ENCODE measurements at places on chromosomes 4 and X.

DNA sequence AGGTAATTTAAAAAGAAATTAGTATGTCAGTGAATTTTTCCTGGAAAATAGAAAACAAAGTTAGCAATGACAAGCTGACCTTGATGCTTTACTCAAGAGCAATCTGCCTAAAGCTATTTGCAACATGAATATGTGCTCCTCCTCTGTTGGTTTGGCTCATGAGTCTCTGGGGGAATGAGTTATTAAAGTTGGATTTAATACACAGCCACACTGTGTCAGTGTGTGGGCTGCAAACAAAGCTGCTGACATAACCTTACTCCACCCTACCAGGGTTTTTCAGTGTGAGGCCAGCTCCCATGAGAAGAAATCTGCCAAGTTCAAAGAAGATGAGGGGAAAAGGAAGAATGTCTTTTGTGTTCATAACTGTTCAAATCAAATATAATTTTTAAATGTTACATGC, 280.5 kb downstream of the TLL1 start:
- DNase-seq: no peak

DNA sequence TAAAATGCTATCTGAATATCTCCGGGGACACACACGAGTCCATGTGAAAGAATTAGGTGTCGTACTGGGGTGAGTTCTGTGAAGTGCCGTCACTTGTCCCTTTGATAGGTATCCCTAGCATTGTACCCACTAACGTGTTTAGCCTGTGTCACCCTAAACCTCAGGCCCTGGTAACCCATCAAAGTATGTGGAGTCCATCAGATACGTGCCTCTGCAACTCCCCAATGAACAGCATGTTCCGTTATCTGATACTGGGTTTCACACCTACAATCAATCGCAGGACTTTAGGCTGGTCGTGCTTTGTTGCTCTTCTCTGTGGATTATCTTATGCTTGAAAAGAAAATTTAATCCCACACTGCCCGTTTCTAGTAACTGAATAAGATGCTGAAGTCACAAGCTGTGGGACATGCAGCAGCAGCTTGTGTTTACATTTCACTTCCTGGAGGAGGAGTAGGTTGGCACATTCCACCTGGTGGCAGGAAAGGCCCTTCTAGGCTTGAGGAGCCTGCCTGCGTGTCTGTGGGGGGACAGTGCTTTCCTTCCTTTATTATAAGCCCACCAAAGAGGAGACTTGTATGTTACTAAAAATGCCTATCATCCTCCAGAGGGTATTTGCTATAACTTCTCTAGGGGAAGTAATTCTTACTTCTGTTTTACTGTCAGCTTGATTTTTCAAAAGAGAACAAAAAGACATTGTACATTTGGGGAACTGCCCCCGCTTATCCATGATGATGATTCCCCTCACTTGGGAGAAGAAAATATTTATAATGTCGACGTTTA, 127.2 kb downstream of the FNIP2 start:
- DNase-seq: no peak

DNA sequence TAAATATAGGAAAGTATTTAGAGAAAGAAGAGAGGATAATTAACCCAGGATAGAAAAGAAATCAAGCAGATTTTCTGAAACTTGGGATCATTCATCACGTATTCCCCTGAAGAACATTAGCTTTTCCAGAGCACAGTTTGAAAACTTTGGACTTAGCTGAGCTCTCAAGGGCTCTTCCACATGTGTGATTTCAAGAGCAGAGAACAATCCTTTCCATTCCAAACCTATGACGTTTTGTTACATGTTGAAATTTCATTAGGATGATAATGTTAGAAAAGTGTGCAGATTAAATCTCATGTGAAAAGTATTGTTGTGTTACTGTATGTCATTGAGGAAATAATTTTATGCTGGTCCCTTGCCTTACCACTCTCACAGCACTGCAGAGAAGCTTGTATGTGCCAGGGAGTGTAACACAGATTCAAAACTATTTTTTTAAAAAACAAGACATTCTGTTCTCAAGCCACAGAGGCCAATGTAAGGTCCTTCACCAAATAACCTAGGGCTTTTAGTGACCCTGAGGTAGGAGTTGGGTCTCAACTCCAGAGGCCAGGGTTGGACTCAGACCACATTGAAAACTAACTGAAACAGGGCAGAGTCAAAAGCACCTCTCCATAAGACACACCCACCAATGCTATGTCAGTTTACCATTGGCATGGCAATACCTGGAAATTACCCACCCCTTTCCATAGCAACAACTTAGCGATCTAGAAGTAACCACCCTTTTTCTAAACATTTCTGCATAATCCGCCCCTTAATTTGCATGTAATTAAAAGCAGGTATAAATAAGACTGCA, 141.3 kb downstream of the ANXA5 start:
- no peak for DNase-seq

- no peak for DNase-seq
These were observed 89.0 kb downstream of the GEMIN8 start for GRCh38 chrX:13940671-13941070.

DNA sequence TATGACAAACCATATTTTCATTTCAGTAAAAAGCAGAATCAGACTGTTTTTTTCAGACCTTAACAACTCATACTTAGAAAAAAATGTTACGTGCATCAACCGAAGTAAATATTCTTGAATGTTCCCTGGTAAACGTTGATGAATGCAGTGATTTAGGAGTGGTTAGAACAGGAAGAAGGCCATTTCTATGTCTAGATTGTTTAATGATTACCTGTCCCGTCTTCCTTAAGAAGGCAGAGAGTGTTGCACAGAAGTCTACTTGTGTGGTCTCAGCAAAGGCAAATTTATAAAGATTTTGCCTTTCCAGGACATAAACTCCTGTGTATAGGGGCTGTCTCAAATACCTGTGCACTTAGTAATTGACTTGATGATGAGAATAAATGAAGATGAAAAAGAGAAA, 134.5 kb downstream of the MGST2 start:
- DNase-seq: no peak

- no peak for DNase-seq
These were observed 2266.9 kb downstream of the PCDH7 start for GRCh38 chr4:32987111-32987510.

DNA sequence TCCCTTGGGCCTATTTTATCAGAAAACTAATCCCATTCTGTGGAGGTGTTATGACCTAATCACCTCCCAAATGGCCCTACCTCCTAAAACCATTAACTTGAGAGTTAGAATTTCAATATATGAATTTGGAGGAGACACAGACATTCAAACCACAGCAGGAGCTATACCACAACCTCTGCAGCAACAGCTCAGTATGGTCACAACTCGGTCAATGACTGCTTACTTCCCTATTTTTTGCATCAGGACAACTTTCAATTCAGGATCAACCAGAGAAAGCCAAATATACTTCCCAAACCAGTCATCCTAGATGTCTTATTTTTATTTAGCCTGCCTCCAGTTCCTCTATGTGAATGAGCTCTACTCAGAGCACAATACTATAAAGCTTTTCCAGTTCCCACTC, 11.3 kb upstream of the SMARCA5 start:
- DNase-seq: no peak

- DNase-seq: no peak
These were observed 58.2 kb downstream of the GPR143 start for GRCh38 chrX:9707306-9708033.

DNA sequence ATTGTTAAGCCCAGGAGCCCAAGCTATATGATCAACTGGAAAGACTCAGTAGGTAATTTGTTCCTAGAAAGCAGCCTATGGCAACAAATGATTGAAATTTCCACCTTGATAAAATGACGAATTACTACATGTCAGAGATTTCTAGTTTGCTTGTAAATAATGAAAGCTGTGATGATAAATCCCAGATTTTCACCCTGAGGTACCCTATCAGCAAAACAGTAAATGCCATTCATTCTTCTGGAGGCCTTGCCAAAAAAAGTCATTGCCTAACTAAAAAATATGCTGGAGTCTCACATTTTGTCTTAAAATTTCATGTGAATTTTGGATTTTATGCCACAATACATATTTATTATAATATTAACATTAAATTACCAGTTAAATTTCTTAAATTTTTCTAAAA, 71.3 kb downstream of the PPEF2 start:
- DNase-seq: no peak

DNA sequence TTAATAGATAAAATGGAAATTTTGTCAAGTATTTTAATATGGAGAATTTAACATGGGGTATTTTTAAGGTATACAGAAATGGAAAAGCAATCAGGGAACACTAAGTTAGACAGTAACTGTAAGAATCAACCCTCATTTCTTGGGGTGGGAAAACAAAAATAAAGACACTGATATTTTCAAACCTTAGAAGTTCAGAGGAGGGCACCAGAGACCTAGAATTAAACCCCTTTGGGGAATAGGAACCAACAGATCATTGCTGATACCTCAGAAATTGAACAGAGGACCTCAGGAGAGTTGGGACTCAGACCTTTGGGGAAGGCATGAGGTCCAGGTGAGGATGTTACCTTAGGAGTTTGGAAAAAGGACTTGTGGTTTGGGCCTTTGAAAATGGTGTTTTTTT, 435.6 kb downstream of the TMA16 start:
- DNase-seq: no peak

DNA sequence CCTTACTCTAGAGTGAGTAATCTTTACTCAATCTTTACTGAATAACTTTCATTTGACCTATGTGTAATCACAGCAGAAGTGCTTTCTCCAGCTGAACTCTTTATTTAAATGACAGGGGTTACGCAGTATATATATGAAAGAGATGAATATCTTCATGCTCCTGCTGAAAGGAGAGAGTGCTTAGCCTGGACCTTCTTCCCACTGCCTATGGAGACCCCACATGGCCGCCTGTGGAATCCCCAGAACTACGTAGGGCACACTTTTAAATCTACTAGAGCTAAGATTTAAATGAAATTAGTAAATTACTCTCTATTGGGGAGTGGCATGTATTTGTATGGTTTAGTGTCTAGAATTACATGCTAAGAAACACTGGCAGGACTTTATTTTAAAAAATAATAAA, 391.2 kb downstream of the ANKRD50 start:
- no peak for DNase-seq

DNA sequence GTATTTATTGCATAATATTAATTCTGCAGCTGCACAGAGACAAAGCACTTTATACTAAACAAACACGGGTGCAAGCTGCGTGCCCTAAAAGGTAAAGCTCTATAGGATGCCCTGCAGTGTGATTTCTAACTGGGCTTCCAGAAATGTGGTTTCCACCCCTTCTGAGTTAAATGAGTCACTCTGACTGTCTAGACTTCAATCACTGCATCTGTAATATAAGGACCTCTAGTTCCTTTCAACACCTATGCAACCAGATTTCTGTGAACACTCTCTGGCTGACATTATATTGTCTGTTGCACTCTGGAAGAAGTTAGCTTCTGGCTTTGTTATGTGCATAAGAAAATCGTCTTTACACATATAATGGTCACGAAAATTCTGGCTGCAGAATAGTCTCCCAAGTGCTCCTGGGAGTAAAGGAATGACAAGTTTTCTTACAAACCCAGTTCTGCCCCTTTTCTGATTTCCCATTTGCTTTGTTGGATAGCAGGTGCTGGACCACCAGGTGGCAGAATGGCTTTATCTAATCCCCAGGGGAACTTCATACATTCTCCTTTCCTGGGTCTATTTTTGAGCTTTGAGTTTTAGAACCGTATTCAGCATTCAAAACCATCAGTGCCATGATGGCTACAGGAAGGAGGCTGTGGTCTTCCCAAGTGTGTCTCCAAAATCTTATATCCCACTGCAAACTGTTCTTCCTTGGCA, 842.2 kb downstream of the STIM2 start:
- DNase-seq: no peak

DNA sequence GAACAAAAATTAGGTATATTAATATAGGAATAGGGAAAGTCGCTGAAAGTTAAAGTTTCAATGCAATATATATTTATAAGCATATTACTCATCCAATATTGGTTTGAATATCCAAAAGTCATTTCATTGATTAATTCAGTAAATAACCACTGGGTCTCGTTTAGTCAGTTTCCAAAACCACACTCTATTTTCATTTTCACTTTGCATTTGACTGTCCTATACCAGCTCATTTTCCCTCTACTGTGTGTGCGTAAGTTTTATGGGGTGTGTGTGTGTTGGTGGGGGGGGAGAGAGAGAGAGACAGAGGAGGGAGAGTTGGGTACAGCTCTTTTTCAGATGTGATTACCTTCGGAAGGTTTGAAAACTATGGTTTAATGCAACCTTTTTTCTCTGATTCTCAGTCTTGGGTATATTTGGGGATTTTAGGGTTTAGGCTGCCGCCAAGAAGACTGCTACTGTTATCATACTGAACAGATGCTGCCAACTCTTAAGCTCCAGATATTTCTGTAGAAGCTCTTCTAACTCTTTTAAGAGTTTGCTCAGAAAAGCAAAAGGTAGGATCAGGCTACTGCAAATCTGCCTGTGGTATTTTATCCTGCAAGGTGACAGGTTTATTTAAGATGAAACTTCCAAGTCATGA, 1427.4 kb downstream of the PCDH7 start:
- DNase-seq: no peak

All from ureter (tissue), 1 donor.